Memory B cell (primary cell): ENCODE measurements at places on chromosomes 5 and 9.

- DNase-seq = no peak
Measured at GRCh38 chr5:58191443-58191842, 268.4 kb downstream of the PLK2 start.

DNA sequence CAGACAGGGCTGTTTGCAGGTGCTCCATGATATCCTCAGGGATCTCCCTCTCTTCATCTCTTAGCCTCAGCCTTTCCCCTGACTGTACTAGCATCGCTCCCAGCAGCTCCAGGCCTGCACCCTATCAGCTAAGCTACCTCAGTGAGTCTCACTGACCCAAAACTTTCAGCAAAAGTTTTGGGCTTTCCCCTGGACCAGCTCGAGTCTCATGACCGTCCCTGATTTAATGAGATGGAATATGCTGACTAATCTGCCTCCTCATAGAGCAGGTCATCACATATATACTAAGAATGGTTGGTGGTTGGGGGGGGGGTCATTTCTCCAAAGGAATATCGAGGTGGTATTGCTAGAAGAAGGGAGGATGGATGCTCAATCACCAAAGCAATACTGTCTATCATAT is 151.5 kb downstream of the NR3C1 start:
- DNase-seq = no peak

DNA sequence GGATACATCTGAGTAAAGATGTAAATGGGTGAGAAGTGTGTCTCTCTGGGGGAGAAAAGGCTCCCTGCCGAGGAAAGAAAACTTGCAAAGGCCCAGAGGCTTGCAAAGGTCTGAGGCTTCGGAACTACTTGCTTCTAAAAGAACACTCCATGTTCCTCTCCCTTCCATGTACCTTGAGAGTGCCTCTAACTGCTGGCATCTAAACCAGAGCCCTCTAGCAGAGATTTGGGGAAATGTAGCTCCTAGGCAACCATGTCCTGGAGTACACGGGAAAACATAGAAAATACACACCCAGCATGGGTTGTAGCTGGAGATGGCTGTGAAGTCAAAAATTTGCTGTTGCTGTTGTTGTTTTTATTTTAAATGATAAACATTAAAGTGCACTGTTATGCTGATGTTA is 151.6 kb downstream of the SYK start:
- DNase-seq = no peak

DNA sequence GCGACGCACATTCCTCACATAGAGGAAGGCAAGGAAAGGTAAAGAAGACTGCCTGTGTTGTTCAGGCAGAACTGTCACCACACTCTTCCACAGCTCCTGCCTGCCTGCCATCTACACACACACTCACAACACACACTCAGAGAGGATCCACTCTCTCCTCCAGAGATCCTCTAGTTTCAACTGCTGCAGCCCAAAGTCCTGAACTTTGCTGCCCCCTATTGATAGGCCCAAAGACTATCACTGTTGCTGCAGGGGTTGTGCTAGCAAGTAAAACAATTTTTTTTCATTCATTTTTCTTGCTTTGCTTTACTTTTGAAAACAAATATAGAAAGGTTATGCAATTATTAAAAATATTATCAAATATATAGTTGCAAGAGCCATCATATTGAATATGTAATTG is 5.9 kb upstream of the CFAP90 start:
- no peak for DNase-seq

- DNase-seq = no peak
Measured at GRCh38 chr5:112656451-112656850, 81.2 kb upstream of the APC start.

GRCh38 chr9:135282808-135283207 is 195.3 kb downstream of the OLFM1 start:
- no peak for DNase-seq

DNA sequence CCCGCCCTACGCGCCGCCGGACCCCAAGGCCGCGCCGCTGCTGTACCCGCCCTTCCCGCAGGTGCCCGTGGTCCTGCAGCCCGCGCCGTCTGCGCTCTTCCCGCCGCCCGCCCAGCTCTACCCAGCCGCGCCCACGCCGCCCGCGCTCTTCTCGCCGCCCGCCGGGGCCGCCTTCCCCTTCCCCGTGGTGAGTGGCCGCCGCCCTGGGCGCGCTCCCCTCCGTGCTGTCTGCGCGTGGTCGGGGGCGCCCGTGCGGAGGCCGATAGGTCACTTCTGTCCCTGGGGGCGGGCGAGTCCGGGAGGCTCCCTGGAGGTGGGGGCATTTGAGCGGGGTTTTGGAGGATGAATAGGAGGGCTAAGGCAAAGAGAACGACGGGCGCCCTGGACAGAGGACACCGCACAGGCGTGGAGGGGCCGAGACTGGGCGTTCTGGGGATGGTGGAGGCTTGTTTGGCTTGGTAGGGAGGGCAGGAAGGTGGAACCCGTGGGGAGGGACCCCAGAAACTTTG is 9.6 kb downstream of the PRRT1B start:
- DNase-seq = no peak

GRCh38 chr9:104958751-104959150 is 30.8 kb upstream of the ABCA1 start:
- DNase-seq = no peak

GRCh38 chr9:2991292-2991691 is 147.4 kb upstream of the PUM3 start:
- DNase-seq = no peak

DNA sequence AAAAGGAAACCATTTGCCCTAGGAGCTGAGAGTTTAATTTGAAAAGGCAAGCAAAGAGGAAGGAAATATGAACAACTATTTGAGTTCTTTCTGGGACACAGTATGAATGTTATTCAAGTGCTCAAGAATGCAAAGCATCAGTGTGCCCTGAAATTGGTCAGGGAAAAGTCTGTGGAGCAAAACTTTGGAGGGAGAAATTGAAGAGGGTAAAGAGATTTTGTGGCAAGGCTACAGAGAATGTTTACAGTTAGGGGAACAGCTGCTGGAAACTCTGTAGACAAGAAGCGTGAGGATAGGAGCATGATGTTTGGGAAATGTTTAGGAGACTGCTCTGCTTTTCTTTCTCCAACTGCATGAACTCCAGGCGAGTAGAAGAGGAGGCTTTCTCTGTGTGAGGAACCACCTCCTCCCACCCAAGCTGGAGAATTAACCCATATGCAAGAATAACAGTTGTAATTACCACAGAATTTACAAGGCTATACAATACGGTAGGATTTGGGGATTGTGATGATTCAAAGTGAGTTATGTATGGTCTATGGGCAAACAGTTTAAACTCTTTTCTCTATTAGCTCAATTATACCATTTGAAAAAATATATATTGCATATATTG is 75.4 kb upstream of the IL7R start:
- no peak for DNase-seq

- no peak for DNase-seq
Measured at GRCh38 chr5:36070687-36071571, 4.2 kb upstream of the UGT3A2 start.

GRCh38 chr5:14348142-14348541 is 205.0 kb downstream of the TRIO start:
- DNase-seq = no peak

GRCh38 chr9:26863074-26863473 is 29.5 kb downstream of the CAAP1 start:
- no peak for DNase-seq

GRCh38 chr5:79699763-79700400 is 10.2 kb downstream of the CMYA5 start:
- no peak for DNase-seq

- DNase-seq = no peak
Measured at GRCh38 chr9:136407911-136408310, 2.5 kb downstream of the ENTR1 start.

- no peak for DNase-seq
Measured at GRCh38 chr9:34185778-34186551, 7.1 kb downstream of the UBAP1 start.

DNA sequence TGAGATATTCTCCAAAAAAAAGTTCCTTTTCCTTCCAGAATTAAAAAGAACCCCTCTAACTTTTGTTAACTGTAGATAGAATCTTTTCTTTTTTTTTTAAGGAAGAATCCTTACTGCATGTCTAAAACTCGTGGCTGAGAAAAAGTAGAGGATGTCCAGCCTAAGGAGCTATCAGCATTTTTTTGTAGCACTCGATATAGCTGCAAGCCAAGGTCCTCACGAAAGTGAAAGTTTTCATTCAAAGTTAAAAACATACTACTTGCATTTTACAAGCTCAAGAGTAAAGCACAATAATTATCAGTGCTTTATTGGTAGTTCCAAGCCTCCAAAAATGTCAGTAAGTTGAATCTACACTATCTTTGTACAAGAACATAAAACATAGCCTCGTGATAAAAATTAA is 28.7 kb upstream of the ZSWIM6 start:
- DNase-seq = no peak

GRCh38 chr5:106584268-106584667 is 1086.5 kb downstream of the EFNA5 start:
- DNase-seq = no peak

DNA sequence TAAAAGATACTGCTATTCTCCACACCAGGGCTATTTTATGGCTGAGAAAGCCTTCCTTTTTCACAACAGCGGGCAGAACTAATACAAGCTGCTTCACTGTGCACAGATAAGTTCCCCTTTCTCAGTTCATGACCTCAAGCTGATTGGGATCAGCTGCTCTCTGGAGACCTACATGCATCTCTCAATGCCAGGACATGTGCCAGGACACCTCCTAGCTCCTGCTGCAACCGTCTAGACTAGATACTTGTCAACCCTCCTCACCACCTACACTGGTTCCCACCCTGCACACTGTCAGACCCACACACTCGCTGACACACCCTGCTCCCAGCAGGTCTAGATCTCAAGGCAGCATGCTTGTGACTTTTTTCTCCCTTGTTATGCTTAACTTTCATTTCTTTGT is 39.8 kb downstream of the STARD4 start:
- no peak for DNase-seq
